ENCODE measurements at places on chromosomes 1 and 21.
A peak's percentile ranks its signal among the peaks of the same experiment; 100 is the strongest.

DNA sequence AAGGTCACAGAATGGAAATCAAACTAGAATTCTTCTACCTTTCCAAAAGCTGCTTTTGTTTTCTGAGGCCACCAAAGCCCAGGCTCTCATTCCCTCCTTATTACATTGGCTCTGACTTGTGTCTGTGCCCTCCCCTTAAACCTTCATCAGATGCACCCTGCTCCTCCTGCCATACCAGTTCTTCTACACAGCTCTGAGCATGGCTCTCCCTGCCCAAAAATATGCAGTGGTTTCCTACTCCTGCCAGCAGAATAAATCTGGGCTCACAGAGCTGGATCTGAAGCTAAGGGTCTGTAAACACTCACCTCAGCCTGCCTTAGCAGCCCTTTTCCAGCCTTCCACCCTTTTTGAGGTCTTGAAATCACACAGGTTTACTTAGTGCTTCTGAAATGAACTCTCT, 55.0 kb downstream of the TTC3 start:
- DNase-seq = no peak

DNA sequence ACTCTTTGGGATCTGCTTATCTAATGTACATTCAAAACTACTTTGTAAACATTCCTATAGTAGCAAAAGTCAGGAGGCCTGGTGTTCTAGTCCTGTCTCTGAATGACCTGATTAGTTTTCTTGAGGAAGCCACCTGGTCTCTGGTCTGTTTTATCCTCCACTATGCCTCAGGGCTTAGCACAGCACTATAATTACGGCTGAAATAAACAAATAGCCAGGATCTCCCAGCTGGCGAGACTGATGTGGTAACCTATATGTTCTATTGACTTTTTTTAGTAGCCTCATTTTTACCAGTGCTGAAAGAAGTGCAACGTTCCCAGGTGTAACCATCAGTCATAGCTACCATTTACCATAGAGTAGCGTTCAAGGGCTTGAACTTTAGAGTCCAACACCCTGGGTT, 24.2 kb upstream of the RPL11 start:
- DNase-seq = no peak

- no peak for DNase-seq
Measured at GRCh38 chr1:205296154-205296553, 25.4 kb downstream of the NUAK2 start.

- DNase-seq = no peak
Measured at GRCh38 chr1:107795441-107795840, 169.5 kb downstream of the VAV3 start.

DNA sequence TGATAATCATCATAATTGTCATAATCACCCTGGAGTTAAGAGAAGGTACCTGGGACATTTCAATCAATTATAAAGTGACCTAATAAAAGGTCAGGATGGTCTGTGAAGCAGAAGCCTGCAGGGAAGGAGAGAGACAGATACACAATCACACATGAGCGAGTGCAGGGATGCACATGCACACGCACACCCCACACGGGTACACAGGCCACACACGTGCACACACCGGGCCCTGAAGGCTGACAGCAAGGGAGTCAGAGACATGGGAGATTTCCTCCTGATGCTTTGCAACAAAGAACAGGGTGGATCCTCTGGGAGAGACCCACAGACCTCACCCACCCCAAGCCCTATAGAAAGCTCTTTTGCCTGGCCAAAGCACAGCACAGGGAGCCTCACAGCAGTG, 82.3 kb upstream of the ZC3H12A start:
- DNase-seq = peak; percentile 19

DNA sequence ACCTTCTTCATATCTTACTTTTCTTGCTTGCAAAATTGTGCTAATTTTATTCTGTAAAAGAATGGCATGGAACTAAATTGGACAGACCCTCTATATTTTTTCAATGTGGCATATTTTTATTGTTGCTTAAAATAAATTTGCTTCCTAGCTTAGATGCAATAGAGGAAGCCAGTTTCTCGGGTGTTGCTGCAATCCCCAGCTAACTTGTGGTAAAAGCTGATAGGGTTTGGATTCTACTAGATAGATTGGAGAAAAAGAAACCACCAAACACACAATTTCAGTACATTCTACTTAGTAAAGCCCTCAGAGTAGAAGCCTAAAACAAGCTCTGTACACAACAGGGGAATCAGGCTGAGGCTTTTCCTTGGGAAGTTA, 49.5 kb upstream of the GCLM start:
- no peak for DNase-seq

GRCh38 chr1:40986956-40987355, 7.5 kb downstream of the CTPS1 start:
- no peak for DNase-seq

DNA sequence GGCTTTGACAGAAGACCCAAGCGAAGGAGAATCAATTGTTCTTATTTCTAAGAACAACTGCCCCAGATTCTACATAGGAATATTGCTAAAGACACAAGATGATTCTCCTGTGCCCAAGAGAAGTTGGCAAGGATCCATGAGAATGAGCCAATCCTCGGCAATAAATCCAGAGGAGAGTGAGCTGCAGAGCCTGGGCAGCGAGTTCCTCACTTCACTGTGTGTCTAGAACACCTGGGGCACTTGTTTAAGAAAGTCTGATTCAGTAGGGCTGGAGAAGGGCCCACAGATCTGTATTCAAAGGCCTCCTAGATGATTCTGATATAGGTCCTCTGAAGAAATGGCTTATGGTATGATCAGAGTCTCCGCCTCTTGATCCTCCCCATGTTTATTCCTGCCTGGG, 31.8 kb downstream of the GADD45A start:
- no peak for DNase-seq

DNA sequence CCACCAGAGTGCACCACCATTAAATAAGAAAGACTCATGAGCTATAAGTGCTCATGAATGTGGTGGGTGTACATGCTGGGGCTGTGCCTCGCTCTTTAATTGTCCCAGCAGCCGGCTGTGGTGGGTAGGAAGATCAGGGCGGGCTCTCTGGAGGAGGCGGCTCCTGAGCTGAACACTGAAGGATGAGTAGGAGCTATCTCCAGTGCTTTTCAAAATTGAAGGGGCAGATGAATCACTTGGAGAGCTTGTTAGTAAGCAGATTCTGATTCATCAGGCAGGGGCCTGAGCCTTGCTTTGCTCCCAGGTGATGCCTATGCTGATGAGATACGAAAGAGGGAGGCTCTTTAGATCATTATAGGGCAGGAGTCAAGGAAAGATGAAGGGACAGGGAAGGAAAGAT, 54.1 kb downstream of the ETS2 start:
- DNase-seq = no peak

DNA sequence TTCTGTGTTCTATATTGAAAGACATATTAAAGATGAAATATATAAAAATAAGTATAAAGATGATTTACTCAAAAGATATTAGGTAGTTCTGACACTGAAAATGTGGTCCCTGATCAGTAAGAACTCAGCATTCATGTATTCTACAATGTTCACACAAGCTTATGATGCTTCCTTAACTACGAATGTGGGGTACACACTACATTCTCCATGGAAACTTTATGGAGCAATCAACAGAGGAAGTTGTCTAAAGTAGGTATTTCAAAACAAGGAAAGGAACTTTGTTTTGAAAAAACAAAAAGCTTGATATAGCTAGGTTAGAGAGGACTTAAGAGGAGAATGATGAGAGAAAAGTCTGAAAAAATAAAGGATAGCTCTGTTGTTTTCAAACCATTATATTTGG, 119.7 kb upstream of the RGS18 start:
- no peak for DNase-seq

GRCh38 chr1:211476200-211476849, 15.6 kb downstream of the RD3 start:
- peak; percentile 87 for DNase-seq

DNA sequence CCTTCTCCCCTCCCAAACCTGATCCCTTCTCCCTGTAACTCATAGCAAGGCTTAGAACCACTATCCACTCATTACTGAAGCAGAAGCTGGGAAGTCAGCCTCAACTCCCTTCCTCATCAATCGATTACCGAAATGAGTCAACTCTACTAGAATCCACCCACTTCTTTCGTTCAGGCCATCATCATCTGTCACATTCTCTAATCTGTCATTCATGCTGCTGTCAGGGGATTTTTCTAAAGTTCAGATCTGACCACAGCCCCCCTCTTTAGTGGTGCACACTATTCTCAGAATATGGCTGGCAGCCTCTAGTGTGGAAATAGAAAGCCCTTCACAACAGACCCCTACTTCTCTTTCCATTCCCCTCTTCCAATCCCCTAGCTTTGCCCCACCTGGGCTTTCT, 5.1 kb downstream of the NT5C1A start:
- no peak for DNase-seq

GRCh38 chr1:48540587-48540986, 68.6 kb upstream of the SPATA6 start:
- DNase-seq = no peak

- DNase-seq = no peak
Measured at GRCh38 chr1:245678860-245679411, 524.2 kb downstream of the KIF26B start.

- DNase-seq = no peak
Measured at GRCh38 chr1:182235952-182236650, 155.5 kb downstream of the GLUL start.

GRCh38 chr21:44439211-44439600, 16.1 kb upstream of the LRRC3 start:
- no peak for DNase-seq

- DNase-seq = peak; percentile 40
Measured at GRCh38 chr1:66182551-66183178, 351.3 kb upstream of the SGIP1 start.

DNA sequence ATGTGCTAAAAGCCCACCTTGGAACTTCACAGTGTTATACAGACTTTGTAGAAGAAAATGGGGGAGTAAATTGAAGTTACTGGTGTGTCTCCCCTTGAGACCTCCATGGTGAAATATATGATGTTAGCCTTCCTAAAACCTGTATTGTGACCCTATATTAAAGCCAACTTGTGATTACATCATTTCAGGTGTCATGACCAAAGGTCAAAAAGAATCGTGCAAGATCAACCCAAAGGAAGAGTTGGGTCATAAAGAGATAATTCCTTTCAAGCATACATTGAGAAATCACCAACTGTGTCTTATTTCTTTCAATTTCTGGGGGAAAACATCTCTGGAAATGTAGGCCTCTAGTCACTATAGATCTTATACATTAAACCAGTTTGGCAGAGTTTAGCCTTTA, 34.6 kb downstream of the GNAT2 start:
- no peak for DNase-seq

Measured in BE2C (cell line).